ENCODE measurements at places on chromosomes 16 and 17. TPM values are rescaled to one million over a fixed set of nuclear protein-coding genes. Genes with fewer than 3 reads are reported as not detected.

- no peak for DNase-seq
Measured at GRCh38 chr16:61289141-61289540, 747.1 kb downstream of the CDH8 start.

DNA sequence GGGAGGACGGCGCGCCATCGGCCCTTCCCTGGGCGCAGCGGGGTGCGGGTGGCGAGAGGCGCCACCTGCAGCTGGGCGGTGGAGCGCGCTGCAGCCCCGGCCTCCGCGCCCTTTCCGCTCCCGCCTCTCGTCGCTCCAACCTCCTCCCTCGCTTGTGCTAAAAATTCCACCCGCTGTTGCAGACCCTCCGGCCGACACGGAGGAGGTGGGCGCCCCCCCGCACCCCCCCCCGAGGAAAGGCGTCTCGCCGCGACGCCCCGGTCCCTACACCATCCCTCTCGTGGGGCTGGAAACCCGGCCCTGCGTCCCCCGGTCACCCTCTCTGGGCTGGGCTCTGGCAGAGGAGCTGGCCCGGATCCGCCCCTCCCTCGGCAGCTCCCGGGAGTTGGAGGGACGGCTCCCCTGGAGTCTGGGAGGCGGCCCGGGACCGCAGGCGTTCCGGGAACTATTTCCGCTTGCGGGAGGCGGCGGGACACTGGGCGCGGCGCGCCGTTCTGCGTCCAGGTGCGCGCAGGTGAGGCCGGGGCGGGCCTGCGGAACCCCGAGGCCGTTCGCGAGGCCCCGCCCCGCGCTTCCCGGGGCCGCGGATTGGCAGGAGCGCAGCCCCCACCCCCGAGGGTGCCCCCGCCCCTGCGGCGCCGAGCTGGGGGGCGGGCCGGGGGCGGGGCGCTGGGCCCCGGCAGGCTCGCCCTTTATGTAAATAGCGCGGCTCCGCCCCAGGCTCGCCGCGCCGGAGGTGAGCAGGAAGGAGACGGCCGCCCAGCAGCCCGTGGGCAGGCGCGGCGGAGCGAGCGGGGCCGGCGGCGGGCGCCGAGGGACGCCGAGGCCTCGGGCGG, at the start of gene LLGL2:
Gene LLGL2, plus strand, starts transcription at position 728 of the 836 bp plus-strand sequence. CDS start 17,730 bp downstream, outside the sequence.
- DNase-seq, result peak; percentile 95

DNA sequence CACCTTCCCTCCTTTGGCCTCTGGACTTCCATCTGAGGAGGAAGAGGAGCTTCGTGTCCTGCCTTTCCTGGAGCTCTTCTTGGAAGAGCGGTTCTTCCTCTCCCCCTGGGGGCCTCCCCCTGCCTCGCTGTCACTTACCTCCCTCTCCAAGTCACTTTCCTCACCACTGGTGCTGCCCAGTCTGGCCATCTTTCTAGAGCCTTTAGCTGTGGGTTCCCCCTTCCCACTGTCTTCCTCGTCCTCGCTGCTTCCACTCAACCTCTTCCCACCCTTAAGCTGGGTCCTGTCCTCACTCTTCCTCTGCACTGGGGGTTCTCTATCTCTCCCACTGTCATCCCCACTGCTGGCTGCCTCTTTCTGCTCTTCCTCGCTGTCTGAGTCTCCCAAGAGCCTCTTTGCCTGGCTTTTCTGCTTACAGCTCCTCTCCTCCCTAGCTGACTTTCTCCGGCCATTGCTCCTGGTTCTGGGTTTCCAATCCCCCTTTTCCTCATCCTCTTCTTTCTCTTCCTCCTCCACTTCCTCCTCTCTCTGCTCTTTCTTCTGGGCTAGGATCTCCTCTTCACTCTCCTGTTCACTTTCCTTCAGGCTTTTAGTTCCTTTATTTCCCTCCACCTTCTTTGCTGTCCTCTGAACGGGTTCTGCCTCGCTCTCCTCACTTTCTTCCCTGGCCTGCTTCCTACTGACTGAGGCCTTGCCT, 1.4 kb downstream of the HIRIP3 start:
- no peak for DNase-seq

DNA sequence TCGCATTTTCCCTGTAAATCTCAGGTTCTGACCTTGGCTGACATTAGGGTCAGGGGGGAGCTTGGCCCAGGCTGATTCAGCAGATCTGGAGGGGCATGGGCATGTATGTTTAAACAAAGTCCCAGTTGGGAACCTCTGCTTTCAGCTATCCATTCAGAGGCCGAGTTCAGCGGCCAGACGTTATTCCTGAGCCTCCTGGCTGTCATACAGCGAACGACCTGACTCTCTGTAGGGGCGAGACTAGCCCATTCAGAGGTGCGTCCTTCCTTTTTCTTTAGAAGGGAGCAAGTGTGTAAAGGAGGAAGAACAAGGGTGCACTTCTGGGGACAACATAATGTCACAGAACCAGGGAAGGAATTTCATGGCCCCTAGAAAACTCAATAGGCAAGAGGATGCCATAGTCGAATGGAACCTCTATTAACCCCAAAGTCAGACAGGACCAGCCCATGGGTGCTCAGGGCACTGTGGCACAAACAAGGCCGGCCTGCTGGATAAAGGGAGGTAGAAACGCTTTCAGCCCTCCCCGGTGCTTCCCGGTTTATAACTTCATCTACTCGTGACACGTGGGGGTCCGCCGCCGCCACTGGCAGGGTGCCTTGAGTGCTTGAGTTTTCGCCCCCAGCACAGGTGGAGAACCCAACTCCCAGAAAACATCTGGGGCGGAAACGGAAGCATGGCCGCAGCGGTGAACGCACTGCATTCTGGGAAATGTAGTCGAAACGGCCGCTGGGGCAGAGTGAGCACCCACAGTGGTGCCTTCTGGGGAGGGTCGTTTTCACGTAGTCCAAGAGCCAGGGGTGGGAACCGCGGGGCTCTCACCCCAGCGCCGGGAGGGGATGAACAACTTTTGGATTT, 33.2 kb upstream of the PLCG2 start:
- DNase-seq, result peak; percentile 80

HOXB5 gene
- 19.9 TPM for total RNA-seq

GLP2R gene
- total RNA-seq, result 7.4 TPM

ST6GALNAC1 gene
- 336 TPM for total RNA-seq

- no peak for DNase-seq
Measured at GRCh38 chr17:7079581-7080455, at the start of gene CLEC10A. Gene CLEC10A (minus strand): TSS chr17:7080251. CDS start chr17:7078812, 1,439 bp downstream.

SPATA32 gene
- 0.22 TPM for total RNA-seq

- no peak for DNase-seq
Measured at GRCh38 chr16:24915019-24915418, 69.3 kb downstream of the SLC5A11 start.

DNA sequence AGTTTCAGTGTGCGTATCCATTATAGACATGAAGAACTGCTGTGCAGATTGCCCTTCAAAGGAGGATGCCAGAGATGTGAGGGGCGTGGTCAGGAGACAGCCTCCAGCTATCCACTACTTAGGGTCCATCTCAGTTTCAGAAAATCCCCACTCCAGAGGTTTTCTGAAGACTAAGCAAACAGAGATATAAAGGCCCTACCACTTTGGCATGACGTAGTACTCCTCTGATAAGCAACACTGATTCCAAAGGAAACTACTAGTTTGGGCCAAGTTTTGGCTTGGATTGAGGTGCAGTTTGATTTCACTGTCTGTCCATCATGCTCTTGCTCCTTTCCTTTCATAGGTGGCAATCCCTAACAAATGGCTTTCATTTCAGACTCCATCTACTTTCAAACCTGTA, 228.7 kb downstream of the CDH8 start:
- no peak for DNase-seq
